ENCODE measurements at places on chromosomes 7 and 10.

- DNase-seq = no peak
These were observed 20.8 kb upstream of the ADAM12 start for GRCh38 chr10:126408953-126409641.

GRCh38 chr10:34075254-34075926 lies 739.7 kb downstream of the PARD3 start:
- no peak for DNase-seq

GRCh38 chr10:33355274-33355673 lies 20.8 kb upstream of the NRP1 start:
- no peak for DNase-seq

DNA sequence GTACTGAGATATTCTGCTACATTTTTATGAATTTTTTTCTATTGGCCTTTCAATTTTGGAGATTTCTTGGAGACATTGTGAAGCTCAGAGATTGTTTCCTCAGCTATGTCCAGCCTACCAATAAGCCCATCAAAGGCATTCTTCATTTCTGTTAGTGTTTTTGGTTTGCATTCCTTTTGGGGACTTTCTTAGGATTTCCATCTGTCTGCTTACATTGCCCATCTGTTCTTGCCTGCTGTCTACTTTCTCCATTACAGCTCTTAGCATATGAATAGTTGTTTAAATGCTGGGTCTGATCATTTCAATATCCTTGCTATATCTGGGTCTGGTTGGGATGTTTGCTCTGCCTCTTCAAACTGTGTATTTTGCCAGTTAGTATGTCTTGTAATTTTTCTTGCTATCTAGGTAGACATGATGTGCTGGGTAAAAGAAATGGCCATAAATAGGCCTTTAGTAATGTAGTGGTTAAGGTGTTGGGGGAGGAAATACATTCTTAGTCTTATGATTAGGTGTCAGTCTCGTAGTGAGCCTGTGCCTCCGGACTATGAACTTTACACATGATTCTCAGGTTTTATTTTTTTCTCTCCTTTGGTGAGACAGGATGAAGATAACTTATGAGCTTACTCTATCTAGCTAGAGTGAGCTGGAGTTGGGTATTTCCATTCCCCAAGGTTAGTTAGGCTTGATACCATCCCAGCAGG lies 32.6 kb upstream of the NME8 start:
- no peak for DNase-seq

- no peak for DNase-seq
These were observed 1.3 kb upstream of the SPOCK2 start for GRCh38 chr10:72089618-72090017.

- no peak for DNase-seq
These were observed 10.5 kb downstream of the PLXDC2 start for GRCh38 chr10:19826712-19827111.

GRCh38 chr10:96407560-96408069 lies 48.8 kb upstream of the OPALIN start:
- DNase-seq = no peak

DNA sequence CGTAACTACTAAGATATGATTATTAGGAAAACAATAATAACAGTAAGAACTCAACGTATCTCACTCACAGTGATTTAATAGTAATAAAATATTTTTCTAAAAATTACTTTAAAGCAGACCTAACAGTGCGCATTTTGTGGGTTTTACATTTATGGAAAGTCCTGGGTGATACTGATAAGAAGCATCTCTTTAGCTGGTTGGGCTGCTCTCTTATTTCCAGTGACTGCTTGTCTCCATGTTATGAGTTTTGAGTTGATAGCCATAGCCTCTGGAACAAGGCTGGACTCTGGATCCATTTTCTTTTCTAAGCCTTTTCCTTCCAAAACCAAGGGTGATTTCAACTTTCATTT lies 29.5 kb upstream of the INHBA start:
- no peak for DNase-seq

DNA sequence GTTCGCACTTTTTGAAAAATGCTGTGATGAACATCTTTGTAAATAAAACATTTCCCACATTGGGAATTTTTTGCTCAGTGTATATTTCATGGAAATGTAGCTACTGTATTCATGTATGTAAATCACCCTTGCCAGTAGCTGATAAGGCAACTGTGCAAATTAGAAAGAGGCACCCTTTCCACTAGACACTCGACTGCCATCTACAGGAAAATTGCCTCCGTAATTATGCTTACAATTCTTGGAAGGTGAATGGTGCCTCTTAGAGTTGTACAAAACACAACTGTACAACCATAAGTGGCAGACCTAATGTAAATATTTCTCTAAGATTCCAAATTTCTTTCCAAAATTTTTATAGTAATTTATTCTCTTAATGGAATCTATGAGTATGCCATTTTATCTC lies 491.7 kb downstream of the CCSER2 start:
- no peak for DNase-seq

DNA sequence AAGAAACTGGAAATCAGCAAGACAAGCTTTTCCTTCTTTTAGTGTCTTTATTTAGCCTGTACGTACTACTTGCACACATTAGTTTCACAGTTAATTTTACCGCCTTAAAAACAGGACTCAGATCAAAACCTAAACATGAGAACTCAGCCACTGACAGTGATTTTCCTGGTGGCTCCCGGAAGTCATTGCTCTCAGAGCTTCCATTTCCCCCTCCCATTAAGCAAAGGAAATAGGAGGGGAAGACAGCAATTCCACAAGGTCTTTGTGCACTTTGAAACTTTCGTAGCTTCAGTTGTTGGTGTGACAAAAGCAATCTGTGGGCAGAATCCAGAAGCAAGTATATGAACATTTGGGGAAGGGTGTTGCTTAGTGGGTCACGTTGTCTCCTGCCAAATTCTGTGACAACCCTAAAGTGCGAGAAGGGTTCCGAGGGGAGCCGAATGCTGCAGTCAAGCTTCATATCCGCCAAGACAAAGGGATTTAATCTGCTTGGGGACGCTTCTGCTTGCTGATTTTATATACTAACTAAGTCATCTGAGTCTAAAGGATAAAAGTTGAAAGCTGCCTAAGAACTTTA lies 30.4 kb downstream of the FAM53B start:
- DNase-seq = no peak

GRCh38 chr7:141974831-141975230 lies 1.3 kb upstream of the TAS2R38 start:
- no peak for DNase-seq

- no peak for DNase-seq
These were observed 1429.3 kb upstream of the LRRTM3 start for GRCh38 chr10:65496541-65496940.

- no peak for DNase-seq
These were observed 287.4 kb upstream of the SEMA3D start for GRCh38 chr7:85474234-85474633.

- no peak for DNase-seq
These were observed 17.4 kb downstream of the SLC13A4 start for GRCh38 chr7:135710417-135711138.

- DNase-seq = no peak
These were observed 14.3 kb downstream of the ZNF282 start for GRCh38 chr7:149209518-149210269.

- DNase-seq = no peak
These were observed 50.6 kb upstream of the RASGEF1A start for GRCh38 chr10:43317422-43317821.

DNA sequence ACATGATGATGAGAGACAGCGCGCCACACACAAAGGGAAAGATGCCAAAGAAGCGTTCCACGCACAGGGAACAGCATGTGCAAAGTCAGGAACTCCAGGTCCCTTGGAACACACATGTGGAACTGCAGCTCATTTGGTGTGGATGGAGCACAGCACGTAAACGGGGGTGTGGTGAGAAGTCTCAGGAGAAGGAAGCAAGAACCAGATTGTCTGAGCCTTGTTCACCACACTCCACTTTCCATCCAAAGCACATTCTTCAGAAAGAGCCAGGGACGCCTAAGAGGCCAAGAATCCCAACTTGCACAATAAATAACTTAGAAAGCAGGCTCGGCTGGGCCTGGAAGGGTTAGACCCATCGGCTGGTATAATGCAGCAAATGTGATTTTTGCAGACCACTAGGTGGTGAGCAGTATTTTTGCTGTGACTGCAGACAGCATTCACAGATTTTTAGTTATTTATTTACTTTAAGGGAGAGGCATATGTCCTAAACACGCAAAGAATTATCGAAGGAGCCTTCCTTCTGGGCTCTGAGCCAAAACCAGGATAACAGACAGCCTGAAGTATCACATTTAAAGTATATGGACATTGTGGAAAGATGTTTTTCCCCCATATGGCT lies 27.9 kb upstream of the ASCC1 start:
- no peak for DNase-seq

GRCh38 chr7:30503274-30504212 lies 1.1 kb downstream of the GGCT start:
- DNase-seq = no peak

GRCh38 chr10:46245381-46245900 lies 41.4 kb upstream of the ANTXRL start:
- no peak for DNase-seq

- DNase-seq = no peak
These were observed 17.1 kb upstream of the GTPBP4 start for GRCh38 chr10:971150-971542.

DNA sequence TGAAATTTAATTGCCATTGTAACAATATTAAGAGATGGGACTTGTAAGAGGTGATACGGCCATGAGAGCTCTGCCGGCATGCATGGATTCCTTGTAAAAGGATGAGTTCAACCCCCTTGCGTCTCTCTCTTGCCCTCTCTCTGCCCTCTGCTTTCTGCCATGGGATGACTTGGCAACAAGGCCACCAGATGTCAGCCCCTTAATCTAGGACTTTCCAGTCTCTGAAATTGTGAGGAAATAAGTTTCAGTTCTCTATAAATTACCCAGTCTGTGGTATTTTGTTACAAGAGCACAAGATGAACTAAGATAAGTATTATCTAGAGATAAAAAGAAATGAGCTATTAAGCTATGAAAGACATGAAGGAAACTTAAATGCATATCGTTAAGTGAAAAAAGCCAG lies 145.7 kb upstream of the AHR start:
- no peak for DNase-seq

DNA sequence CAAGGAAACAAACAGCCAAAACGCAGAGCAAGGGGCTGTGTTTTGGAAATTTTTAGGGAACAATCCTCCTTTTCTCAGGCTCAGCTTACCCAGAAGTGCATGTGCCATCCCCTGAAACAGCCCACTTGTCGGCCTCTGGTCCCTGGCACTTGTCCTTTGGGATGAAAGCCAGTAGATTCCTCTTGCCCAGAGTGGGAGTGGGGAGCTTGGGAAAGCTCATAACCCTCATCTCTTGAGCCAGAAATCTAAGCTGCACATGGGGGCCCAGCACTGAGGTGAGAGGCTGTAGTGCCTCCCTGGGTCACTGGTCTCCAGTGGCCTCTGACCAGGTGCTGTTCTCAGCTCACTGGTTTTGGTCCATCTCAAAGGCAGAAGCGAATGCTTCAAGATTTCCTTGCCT lies 150.3 kb downstream of the RNF216 start:
- no peak for DNase-seq

GRCh38 chr7:69908454-69908853 lies 310.2 kb downstream of the AUTS2 start:
- DNase-seq = no peak

DNA sequence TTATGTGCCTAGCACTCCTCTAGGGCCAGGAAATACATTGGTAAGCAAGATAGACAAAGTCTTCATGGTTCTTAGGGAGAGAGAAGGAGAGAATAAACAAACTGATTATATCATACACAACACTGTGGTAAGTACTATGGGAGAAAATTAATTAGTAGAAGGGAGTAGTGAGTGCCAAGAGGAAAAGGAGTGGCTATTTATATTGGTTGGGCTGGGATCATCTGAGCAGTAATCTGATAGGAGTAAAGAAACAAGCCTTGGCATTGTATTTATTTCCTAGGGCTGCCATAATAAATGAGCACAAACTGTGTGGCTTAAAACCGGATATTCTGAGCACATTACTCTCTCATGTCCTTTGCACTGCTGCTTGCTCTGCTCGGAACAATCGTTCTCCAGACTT lies 158.1 kb upstream of the PHF14 start:
- DNase-seq = no peak

GRCh38 chr7:98802088-98802780 lies 67.6 kb downstream of the TMEM130 start:
- no peak for DNase-seq

- no peak for DNase-seq
These were observed 7.7 kb upstream of the TRA2A start for GRCh38 chr7:23539494-23539907.

Data from NK-92 treated with Interleukin-12 subunit alpha and Interleukin-12 subunit beta, amount 100 ng/mL, for 24 hours (cell line).